Stimulated activated CD4-positive, alpha-beta T cell treated with anti-CD3 and anti-CD28 coated beads, Interleukin-4, amount 100 ng/mL, for 48 hours (primary cell): ENCODE measurements at places on chromosomes 5 and 9.

DNA sequence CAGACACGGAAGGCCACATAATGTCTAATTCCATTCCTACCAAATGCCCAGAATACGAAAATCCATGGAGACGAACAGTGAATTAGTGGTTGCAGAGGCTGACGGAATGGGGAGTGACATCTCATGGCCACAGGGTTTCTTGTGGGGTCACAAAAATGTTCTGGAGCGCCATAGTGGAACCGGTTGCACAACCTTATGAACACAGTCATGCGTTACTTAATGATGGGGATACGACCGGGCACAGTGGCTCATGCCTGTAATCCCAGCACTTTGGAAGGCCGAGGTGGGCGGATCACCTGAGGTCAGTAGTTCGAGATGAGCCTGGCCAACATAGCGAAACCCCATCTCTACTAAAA is 26.0 kb upstream of the TTLL11 start:
- DNase-seq, result no peak

DNA sequence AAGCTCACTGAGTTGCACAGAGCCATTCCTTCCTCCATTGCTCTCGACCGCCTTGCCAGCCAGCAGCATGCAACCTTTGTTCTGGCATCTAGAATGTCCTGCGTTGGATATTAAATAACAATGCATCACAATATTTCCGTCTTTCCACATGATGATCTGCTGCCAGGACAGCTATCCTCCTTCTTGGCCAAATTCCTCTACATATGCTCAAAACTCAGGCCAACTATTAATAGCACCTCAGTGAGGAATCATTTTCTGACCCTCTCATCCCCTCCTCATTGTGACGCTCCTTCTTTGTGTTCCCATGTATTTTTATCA is 128.6 kb downstream of the MYO10 start:
- no peak for DNase-seq

DNA sequence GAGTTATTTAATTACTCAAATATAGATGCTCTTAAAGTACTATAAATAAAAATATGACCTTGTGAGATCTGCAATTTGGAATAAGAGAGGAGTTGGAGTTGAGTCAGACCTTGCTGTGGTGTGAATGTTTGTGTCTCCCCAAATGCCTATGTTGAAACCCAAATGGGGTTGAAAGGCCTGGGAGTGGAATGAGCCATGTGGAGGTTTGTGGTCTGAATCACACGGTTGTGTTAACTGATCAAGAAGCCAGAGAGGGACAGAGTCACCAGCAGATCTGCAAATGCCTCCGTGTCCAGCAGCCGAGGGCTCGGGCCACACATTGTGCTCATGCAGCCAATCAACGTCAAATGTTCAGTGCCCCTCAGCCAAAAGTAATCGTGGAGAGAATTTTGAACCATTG is 404.4 kb downstream of the ICE1 start:
- DNase-seq, result no peak

GRCh38 chr5:149024943-149025342 is 37.9 kb downstream of the SH3TC2 start:
- no peak for DNase-seq
